ENCODE measurements at places on chromosomes 13 and 19.

DNA sequence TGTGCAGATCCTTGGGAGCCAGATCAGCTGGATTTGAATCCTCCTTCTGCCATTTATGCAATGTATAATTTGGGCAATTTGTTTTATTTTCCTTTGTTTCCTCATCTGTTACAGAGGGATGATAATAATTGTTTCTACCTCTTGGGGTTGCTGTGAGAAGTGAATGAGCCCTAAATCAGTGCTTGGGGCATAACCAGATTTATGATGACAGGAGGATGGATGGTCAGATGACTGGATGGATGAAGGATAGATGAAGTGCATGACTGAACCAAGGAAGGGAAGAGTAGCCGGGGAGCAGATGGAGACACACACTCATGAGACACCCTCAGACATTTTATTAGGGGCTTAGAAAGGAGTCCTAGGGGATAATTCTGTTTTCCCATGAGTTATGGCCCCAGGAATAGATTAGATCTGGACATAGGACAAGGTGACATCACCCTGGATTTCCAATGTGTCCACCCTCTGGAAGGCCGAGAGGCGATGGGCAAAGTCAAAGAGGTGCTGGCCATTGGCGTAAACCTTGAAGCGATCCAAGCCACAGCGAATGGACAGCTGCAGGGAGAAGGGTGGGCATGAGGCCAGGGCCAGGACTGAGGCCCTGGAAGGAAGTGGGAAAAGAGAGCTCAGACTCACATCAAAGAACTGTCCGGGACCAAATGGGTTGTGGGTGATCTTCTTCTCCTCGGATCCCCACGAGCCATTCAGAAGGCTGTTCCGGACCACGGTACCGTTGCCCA is 11.2 kb downstream of the LGALS4 start:
- DNase-seq: no peak

DNA sequence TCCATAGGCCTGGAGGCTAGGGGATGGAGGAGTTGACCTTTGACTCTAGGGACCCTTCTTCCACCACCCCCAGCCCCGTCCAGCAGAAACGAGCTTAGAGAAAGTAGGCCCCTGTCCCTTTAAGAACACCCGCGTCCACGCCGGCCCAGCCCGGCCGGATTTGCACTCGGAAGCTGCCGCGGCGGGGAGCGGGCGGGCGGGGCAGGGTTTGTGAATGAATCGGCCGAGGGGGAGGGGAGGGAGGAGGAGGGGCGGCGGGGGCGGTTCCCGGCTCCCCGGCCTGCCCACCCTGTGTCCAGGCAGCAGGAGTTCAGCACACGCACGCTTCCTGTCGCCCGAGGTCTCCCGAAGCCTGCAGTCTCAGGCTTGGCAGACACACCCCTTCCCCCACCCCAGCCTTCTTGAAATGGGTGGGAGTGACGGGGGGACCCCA is 1.5 kb downstream of the UNC13A start:
- DNase-seq: no peak

DNA sequence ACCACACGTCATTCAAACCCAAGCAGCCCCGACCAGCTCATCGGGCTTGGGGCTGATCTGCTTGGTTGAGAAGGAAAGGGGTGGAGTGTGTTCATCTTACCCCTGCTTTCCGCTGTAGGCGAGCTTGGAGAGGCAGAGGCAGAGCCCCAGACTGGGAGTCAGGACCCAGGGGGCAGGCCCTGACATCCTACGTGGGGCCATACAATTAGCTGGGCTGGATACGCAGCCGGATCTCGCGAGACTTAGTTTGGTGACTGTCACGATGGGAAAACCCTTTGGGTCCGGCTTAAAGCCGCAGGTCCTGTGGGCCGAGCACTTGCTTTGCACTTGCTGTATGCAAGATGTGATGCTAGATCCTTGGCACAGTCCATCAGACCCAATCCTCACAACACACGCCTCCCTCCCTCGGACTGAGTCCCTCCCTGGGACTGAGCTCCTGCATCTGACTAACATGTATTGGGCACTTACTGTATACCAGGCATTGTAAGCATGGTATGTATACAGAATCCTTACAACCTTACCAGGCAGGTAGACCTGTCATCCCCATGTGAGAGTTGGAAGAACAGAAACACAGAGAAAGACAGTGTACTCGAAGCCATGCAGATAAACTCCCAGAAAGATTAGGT is 3.7 kb downstream of the CEACAM16 start:
- DNase-seq: no peak

DNA sequence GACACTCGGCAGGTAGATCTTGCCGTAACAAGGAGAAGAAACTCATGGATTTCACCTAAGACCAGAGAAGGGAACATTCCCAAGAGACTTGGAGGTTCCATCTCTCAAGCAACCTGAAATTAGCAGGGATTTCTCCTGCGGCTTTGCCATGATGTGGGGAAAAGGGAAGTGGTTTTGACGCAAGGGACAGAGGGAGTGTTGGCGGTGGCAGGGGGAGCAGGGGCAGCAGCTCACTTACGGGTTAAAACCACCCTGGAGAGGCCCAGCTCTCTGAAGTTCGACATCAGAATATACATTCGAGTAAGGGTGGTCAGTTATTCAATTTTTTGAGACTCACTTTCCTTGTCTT is 76.1 kb upstream of the POMP start:
- no peak for DNase-seq

DNA sequence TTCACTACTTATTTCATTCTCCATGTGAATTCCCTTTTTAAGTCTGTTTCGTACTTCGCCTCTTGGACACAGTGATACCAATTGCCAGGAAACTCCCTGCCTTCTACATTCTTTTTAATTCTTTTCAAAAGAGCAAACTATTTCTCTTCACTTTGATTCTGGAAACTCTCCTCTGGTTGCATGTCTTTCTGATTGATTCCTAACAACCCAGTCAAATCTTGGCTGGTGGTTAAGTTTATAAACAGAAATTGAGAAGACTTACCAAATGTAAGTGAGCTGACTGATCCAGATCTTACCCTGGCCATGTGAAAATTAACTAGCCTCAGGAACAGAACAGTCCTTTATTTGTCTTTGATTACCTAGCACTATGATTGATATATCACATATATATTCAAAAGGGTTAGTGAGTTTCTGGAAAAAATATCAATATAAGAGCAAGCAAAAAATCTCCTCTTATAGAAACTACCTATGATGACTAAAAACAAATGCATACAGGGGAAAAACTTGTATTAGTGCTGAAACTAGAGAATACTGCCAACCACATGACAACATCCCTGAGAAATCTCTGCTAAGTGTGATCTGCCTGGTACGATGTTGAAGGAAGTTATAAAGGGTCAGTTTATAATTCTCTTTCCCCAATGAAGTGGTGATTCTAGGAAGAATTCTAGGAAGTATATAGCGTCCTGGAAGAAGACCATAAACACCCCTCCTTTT is 152.6 kb upstream of the HTR2A start:
- no peak for DNase-seq

GRCh38 chr13:90690458-90691080 is 656.9 kb upstream of the MIR17HG start:
- no peak for DNase-seq

- DNase-seq: no peak
Observed at GRCh38 chr19:29247872-29248271, 34.9 kb upstream of the UQCRFS1 start.

DNA sequence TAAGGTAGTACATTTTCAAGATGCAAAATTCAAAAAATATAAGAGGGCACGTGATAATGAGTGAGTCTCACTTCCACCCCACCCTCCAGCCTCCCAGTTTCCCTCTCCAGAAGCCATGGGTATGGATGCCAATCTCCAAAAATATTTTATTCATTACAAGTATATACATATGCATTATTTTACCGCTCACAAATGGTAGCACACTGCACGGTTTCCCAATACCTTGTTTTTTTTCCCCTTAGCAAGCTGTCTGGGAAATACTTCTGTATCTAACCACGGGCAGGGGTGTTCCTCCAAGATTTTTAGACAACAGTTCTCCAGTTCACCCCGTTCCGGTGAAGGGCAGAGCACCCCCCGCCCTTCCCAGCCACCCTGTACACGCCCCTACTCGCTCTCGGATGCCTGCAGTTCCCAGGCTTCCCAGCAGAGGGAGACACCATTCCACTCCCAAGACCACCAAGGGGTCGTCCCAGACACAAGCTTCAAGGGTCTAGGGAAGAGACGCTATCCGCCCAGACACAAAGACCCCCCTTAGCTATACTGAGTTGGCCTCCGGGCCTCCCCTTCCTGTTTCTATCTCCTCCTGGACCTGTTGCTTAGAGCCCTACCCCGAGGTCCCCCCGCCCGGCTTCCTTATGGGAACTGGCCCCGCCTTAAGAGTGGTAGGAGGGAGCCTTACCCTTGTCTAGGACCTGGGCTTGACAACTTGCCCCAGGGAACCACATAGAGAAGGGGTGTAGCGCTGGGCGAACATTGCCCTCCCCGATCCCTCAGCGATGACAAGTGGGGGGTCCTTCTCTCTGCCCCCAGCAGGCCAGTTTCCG is 1.1 kb upstream of the FXYD3 start:
- DNase-seq: peak; percentile 80

- no peak for DNase-seq
Observed at GRCh38 chr19:47503826-47504150, 11.1 kb downstream of the NAPA start.

DNA sequence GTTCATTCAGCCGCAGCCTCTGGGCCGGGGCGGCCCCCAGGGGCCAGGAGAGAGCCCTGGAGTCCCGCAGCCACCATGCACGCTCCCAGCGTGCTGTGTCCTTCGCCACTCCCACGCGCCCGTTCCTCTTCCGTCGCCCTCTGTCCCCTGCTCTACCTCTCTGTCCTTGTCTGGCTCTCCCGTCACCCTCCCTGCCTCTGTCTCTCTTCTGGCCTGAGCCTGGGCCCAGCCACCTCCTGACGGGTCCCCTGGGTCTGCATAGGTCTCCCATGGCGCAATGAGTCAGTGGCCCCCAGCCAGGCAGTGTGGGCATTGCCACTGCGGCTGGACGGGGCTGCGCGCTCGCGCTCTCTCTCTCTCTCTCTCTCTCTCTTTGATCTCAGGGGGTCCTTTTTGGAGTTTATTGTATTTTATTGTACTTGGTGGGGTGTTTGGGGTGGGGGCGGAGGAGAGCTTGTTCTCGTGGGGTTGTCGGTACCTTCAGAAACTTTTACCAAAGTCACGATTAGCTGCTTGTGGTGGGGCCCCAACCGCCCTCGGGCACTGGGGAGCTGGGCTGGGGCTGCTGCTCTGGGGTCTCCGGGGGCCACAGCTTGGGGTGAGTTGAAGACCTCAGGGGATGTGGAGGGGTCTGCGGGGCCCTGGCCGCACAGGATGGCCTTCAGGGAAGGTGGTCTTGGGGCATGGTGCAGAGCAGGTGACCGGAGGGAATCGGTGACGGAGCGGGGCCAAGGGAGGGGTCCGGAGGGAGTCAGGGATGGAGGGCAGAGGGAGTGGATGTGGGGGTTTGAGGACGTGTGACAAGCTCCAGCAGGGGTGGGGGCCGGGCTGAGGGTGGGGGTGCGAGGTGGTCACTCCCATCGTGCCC is 1.7 kb upstream of the TGFBR3L start:
- no peak for DNase-seq

DNA sequence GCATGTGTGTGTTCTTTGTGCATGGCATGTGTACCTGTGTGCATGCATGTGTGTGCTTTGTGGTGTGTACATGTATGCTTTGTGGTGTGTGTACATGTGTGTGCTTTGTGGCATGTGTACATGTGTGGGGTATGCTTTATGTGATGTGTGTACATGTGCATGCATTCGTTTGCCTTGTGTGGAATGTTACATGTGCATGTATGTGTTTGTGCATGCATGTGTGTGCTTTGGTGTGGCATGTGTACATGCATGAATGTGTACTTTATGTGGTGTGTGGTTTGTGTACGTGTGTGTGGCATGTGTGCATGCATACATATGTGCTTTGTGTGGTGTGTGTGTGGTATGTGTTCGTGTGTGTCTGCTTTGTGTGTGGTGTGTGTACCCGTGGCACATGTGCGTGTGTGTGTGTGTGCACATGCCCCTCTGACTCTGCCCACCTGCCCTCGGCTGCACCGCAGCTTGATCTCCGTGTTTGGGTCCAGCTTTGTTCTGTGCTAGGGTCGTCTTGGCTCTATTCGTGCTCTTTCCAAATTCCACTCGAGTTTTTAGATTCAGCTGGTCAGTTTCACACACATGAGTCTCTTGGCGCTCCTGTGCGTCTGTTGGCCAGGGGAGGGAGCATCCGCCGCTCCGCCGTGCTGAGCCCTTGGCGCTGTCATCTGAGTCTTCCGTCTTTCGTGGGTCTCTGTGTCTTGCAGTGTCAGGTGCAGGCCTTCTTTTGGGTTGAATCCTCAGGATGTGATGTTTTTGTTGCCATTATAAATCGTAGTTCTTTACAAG is 46.5 kb upstream of the TFDP1 start:
- DNase-seq: no peak

- DNase-seq: no peak
Observed at GRCh38 chr19:43470288-43470687, 4.9 kb upstream of the LYPD3 start.

DNA sequence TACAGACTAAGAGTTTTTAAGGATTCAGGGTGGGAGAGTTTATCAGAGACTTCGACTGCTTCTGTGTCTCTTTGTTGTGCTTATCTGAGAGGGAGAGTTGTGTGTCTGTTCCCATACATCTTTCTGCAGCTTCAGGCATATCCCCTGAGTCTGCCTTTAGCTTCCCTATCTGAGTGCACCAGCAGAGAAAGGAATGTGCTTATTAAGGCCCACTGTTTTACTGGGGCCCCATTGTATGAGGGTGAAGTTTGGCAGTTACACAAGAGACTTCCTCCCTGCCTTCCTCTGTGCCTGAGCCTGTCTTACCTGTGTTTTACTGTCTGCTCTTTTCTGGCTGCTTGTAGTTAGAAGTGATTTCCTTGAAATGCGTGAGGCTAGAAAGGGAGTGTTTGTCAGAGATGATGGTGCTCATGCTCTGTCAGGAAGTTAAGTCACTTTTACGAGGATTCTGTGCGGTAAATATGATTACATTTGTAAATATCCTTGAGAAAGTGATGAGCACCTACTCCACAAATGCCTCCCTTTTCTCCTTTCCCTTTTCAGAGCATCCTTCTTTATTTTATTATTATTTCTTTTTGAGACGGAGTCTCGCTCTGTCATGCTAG is 1228.9 kb upstream of the MIR17HG start:
- no peak for DNase-seq

DNA sequence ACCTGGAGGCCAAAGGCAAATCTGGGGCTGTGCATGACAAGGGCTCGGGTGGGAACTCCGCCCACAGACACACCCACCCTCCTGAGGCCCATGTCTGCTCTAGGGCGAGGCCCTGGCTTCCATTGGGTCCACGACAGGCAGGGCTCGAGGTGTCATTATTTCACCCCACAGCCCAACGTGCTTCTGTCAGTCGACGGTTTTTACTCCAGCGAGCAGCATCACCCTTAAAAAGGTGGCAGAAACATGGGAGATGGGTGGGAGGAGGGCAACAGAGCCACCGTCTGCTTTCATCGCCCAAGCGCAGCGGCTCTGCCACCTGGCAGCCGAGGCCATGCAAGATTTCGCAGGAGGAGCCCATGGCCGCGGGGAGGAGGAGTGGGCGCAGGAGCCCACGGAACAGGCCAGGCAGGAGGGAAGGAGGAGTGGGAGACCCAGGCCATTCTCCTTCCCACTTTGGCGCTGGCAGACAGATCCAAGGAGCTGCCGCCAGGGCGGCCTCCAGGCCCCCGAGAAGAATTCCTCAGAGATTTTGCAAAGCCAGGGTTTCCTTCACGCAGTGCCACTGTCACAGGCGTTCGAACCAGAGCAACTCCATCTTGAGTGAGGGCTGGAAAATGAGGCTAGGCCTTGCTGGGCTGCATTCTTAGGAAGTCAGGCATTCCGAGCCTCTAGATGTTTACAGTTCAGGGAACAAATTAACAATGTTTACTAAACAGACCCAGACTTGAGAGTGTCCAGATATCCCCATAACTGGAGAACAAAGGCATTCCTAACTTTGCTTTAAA is 49.3 kb upstream of the TUBGCP3 start:
- no peak for DNase-seq
